Pericardium fibroblast (primary cell): ENCODE measurements at places on chromosomes 5 and 9. TPM values are rescaled to one million over a fixed set of nuclear protein-coding genes. Genes with fewer than 3 reads are reported as not detected.

FGF18 gene
- total RNA-seq, result 0.60 TPM in 1 of 2 replicates, not detected in the other

CNTNAP3 gene
- total RNA-seq, result 2.8 and 3.6 TPM in 2 replicates

OR13C8 gene
- total RNA-seq, result not detected in 2 replicates

SPATA31E1 gene
- not detected in 2 replicates for total RNA-seq

NTNG2 gene
- 0.58 and 1.3 TPM in 2 replicates for total RNA-seq

PCDHB5 gene
- 0.34 and 2.2 TPM in 2 replicates for total RNA-seq
